Fibroblast of the aortic adventitia (primary cell): ENCODE measurements at places on chromosomes 3 and 15. TPM values are rescaled to one million over a fixed set of nuclear protein-coding genes. Genes with fewer than 3 reads are reported as not detected.

GRCh38 chr3:49568965-49569364 is 14.7 kb downstream of the BSN start:
- DNase-seq, result no peak

PRR23E gene
- total RNA-seq, result not detected in 2 replicates

PRSS50 gene
- not detected in 2 replicates for total RNA-seq

LDHAL6B gene
- total RNA-seq, result not detected in 2 replicates

- no peak for DNase-seq
Measured at GRCh38 chr15:79598639-79599038, 166.5 kb downstream of the MINAR1 start.

DNA sequence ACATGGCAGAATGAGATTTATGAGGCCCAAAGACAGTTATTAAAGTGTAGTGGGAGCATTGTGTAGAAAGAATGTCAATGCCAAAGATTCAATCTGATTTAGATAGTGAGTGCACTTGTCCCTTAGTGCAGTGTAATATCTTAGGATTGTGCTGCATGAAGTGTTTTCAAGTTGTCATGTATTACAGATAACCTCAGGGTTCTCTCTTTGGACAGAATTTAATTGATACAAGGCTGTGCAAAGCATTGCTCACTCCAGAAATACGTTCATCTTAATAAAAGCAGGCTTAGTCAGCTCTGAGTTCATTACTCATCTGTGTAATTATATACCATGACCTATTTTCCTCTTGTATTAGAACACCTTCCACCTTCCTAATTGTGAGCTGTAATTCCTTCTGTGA is 16.0 kb upstream of the GPR171 start:
- DNase-seq, result peak; percentile 76

- DNase-seq, result peak; percentile 60
Measured at GRCh38 chr15:96329403-96329981, 1.0 kb upstream of the NR2F2 start.

DNA sequence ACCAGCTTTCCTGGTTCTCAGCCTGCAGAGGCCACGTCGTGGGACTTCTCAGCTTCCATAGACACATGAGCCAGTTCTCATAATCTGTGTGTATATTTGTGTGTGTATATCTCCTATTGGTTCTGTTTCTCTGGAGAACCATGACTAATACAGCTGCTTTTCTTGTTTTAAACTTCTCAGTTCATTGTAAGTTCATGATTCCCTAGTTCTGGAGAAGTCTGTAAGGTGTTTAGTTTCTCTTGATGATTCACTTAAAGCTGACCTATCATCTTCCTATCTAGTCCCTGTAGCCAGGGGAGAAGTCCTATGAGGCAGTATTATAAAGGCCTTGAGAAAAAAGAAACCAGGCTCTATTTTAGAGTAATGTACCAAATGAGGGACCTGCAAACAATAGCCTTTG is 147.7 kb downstream of the RYR3 start:
- DNase-seq, result no peak

- DNase-seq, result no peak
Measured at GRCh38 chr3:187982142-187982541, 171.8 kb upstream of the LPP start.

GRCh38 chr15:31305796-31306425 is 20.7 kb upstream of the KLF13 start:
- no peak for DNase-seq

DNA sequence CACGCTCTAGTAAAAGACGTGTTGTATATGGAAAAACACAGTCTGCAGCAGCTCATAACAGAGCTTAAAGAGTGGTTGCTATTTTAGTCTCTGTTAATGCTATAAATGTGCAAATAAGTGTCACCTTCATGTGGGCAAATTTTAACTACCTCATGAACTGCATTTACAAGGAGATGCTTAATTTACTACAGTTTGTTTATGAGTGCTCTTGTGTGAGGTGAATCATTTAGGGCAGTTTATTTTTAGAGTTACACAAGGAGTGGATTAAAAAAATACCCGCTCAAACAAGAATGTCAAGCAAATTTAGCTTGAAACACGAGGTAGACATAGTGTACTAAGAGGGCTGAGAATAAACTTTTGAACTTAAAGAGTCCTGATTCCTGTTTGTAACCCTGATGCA is 579.0 kb downstream of the MFSD1 start:
- DNase-seq, result no peak

PROS1 gene
- total RNA-seq, result 57.1 and 109 TPM in 2 replicates

DNA sequence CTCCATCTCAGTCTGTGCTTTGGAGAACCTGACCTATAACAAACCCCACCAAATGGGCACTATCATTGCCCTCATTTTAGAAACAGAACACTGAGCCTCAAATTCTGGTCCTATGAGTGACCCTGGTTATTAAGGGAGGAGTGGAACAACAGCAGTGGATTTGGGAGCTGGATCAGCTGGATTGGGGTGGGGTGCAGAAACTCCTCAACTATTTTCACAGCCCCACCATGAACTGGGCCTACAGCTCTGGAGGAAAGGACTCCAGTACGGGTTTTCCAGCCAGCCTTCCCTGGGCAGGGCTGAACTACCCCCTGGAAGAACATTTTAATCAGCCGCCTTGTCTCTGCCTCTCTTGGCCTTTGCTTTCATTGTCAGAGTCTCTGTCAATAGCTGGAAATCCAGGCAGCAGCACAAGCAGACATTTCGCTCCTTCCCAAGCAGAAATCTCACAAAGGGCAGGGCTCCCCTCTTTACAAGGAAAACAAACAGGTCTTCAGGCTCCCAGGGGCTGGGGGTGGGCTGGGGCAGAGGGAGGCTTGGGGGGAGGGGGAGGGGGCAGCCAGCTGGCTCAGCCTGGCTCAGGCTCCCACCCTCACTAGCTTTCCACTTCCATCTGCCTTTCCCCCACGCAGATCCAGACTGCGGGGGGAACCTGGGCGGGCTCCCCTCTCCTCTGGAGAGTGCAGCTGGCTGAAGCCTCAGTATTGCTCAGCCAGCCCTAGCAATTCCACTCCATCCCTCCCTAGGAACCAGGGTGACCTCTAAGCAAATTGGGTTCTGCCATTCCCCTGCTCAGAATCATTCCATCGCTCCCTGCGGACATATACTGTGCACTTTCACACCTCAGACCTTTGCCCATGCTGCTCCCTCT is 13.7 kb upstream of the TLE3 start:
- peak; percentile 85 for DNase-seq

DNA sequence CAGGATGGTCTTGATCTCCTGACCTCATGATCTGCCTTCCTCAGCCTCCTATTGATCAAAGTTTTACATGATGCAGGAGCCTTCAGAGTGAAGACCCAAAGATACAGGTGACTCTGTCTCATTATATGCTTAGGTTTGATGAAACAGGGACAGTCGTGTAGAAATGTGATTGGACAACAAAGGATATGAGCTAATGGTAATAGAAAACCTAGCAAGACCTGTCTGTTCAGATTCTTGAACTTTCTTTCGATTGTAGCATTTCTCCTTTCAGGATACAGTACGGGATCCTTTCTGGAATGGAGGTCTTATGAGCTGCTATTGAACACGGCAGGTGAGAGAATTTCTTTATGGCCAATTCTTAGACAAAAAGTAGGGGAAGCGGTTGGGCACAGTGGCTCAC is at the start of gene ACKR2:
Gene ACKR2, plus strand, starts transcription at position 244 of the 400 bp plus-strand sequence. CDS start 55,058 bp downstream, outside the sequence.
- no peak for DNase-seq
